ENCODE measurements at places on chromosomes 11 and 22.

DNA sequence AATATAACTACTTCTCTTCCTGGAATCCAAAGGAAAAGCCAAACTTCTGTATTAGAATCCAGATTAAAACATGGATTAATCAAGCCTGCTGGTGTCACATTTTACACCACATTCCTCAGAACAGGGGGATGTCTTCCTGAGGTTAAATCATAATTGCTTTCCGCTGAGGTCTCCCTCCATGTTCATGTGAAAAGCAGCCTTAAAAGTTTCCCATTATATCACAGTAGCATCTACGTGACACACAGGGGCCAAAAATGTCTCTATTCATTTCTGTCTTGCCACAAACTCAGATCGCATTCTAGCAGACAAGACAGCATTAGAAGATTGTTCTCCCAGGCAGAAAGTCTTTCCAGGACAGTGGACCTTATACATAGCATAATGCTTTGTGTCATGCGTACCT lies 788.7 kb downstream of the OPCML start:
- DNase-seq = no peak

DNA sequence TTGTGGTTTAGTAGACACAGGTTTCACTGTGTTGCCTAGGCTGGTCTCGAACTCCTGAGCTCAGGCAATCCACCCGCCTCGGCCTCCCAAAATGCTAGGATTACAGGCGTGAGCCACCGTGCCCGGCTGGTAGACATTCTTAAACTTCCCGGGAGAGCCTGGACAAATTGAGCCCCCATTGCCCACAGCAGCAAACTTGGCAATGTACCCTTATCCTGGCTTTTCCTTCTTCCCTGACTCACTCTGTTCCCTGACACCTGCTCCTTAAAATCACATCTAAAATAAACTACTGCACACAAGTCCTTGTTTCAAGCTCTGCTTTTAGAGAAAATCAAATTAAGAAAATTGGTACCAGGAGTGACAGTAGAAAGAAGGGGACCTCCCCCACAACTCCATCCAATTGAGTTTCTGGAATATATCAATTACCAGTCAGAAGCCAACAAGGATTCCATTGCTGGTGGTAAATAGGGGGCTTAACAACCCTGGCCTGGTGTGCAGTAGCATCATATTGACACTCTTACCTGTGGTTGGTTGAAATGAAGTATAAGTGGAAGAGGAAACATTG lies 7.4 kb upstream of the MCHR1 start:
- no peak for DNase-seq

- no peak for DNase-seq
Observed at GRCh38 chr11:43576803-43577521, 103.6 kb upstream of the HSD17B12 start.

DNA sequence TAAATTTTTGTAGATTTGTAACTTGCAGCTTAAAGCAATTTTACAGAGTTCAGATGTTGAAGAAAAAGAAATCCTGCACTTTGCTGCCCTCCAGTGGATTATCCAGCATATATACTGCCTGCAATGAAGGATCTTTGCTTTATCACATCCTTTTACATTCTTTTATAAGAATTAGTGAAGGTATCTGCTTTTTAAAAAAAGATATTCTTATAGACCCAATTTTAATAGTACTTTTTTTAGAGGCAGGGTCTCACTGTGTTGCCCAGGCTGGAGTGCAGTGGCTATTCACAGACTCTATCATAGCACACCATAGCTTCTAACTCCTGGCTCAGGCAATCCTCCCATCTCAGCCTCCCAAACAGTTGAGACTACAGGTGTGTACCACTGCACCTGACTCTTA lies 60.7 kb downstream of the TTC17 start:
- peak; percentile 20 for DNase-seq

DNA sequence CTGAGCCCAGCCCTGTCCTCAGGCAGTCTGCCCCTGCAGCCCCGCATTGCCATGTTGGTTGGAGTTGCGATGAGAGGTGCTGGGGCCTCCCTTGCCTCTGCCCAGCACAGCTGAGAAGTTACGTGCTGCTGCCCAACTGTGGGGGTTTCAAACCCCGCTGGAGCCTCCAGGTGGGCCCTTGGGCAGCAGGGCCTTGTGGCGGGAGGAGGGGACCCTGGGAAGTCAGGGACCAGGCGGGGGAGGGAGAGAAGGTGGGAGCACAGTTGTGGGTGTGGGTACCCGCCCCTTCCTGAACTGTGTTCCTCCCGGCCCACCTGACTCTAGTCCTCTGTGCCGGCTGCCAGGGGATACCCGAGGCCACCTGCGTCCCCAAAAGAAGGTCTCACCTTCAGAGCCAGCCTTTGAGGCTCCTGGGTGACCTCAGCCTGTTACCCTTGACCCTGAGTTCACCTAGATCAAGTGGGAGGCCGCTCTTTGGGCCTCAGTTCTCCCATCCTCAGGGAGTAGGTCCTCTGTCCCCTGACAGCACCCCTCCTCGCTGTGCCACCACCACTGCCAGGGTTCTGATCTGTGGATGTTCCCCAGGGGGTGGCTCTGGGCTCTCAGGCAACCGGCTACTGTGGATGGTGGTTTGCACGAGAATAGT lies 7.7 kb upstream of the CCDC188 start:
- no peak for DNase-seq

DNA sequence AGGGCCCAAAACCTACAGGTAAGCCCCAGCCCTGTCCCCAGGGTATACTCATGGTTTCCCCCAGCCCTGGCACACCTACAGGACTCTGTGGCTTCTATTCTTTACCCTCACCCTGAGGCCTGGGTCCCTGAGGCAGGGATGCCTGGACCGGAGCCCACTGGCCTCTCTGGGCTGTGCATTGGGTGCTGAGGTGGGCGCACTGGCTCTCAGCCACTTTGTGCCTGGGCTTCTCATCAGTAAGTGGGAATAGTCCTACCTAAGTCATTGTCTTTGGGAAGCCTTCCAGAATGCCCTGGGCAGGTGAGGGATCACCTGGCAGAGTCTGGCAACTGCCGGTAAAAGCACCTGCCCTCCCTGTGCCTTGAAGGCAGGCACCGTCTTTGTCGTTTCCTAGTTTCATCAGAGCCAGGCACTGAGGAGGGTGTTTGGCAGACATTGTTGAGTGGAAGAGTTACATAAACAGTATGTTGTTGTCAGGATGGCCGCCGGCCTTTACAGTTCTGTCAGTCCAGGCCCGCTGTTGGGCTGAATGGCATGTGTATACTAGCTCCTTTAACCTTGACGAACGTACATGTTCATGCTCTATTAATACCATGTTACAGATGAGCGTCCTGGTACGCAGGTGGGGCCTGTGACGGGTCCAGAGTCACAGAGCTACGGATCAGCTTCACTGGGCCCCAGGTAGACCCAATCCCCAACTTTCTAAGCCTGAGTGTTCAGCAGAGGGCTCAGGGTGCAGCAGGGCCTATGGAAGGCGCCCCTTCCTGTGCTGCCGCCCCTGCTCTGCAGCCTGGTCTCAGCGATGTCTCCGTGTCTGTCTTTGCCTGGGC lies 23.0 kb downstream of the SHANK3 start:
- DNase-seq = no peak

GRCh38 chr11:125141178-125141577 lies 23.4 kb upstream of the PKNOX2 start:
- no peak for DNase-seq

DNA sequence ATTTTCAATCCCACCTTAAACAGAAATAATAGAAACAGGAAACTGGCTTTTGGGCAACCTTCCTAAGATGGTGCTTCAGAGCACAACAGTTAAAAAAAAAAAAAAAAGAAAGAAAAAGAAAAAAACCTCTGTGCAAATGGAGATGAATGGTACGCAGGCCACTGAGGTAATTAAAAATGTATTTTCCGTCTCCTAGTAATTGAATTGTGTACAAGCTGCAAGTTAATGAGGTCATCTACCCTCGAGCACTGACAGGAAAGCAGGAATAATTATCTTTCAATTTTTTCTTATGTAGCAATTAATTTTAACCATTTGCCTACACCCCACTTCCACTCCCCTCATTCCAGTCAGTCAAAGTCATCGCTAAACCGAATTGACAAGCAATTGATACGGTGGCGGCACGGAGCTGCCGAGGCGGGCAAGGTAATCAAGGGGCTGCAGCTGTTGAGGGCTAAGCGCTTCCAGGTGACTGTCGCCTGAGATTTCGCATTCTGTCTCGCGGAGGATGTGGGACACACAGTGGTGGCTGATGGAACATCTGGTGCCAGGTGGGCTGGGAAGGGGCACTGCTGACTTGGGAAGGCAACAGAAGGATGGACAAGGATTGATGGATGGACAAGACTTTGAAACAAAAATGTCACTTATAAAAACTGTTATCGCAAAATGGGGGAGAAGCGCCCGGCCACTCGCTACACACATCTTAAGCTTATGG lies 109.4 kb downstream of the RCN1 start:
- DNase-seq = no peak

DNA sequence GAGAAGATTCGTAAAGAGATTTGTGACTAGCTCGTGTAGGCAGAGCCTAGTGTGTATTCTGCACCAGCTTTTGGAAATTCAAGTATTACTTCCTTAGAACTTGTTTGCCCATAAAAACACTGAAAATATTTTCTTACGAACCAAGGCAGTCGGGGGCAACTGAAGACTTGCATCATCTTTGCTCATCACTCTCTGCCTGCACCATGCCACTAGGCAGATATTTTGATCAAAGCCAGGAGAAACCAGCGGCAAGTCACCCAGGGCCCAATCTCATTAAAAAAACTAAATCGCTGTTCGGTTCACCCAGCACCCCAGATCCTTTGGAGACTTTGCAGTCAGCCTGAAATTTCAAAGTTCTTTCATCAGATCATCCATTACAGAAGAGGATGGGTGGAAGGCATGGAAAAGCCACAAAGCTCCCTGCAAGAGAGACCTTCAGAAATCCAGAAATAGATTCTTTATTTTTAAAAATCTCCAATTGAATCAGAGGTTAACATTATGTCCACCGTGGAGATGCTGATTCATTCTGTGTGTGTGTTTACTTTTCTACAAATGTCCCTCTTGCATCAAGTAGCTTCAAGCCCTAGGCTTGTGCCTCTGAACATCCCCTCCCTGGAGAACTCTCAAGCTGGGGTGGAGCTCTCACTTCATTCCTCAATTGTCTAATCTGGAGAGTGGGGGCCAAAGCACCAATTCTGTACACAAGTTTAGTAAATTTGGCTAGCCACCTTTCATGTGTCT lies 78.4 kb downstream of the ETS1 start:
- DNase-seq = no peak

DNA sequence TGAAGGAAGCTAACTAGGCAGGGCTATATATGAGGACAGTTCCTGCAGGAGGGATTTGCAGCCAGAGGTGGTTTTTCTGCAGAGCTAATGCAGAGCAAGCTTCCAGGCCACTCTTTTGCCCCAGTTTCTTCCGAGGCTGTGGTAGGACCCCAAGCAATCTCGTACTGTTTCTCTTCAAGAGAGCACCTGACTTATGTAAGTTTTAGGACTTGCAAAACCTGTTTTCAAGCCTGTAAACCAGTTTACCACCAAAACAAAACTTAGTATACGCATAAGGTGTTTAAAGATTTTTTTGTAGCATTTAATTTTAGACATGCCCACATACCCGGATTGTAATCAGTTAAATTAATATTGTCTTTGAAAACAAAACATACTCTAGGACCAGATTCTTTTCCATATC lies 7.7 kb upstream of the APLP2 start:
- DNase-seq = no peak

GRCh38 chr11:61654397-61654829 lies 25.8 kb upstream of the DAGLA start:
- no peak for DNase-seq

GRCh38 chr11:125559888-125560287 lies 9.4 kb upstream of the EI24 start:
- no peak for DNase-seq

DNA sequence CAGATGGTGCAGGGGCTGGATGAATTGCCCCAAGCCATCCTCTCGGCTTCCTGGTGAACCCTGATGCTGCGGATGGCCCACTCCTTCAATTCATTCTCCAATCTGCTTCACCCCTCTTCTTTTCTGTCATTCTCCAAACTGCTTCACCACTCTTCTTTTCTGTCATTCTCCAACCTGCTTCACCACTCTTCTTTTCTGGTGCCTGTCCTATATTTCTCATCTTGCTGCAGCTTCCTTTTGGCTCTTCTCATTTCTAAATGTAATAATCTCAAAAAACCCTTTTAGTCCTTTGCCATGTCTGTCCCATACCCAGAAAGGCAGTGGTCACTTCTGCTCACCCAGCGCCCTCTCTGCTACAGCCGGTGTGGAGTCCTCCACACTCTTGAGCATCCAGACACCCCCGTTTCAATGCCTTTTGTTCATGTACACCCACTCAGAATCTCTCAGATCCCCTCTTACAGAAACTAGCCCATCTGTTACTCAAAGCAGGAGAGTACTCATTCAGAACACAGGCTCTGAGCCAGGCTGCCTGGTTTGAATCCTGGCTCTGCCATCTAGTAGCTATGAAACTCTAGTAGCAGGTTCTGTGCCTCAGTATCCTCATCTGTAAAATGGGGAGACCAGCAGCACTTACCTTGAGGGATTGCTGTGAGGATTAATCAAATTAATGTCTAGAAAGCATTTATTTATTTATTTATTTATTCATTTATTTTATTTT lies 14.9 kb downstream of the SERPIND1 start:
- DNase-seq = no peak

DNA sequence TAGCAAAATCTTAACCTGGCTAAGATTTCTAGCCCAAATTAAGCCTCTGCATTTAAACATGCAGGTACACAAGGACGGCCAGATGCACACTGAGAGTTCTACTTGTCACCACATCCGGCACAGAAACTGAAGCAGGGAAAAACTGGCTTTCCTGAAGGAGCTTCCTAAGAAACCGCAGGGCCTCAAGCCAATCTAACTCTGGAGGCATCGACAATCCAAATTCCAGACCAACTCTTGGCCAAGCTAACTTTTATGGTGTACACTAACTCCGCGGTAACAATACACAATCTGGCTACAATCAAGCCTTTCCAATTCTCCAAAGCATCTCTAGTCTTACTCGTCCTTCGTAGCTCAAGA lies 1.2 kb downstream of the MSANTD2 start:
- DNase-seq = no peak

GRCh38 chr11:216081-216974 lies 8.8 kb downstream of the RIC8A start:
- DNase-seq = no peak

- DNase-seq = no peak
Observed at GRCh38 chr11:64627371-64627770, 36.4 kb downstream of the SLC22A12 start.

DNA sequence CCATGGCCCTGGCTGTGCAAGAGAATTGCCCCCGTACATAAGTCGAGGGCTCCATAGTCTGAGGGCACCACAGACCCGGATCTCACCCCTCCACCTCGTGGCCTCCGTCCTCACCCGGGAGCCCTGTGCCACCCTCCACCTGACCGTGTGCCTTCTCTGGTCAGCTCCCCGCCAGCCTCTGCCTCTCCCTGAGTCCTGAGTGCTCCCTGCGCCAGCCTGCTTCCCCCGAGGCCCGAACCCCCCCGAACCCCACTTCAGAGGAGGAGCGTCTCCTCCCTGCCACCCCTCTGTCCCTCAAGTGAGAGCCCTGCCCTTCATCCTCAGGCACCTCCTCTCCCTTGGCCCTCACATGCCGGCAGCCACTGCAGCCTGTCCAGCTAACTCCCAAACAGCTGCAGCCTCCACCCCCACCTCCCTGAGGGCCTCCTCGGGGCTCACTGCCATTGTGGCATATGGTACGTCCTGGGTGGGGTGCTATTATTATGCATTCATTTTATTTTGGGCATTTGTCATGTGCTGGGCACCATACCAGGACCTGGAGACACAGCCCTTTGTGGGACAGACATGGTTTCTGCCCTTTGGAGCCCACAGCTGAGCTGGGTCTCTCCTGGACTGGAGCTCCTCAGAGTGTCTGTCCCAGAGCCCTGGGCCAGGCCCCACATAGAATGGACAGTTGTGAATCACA lies 67.2 kb downstream of the MYO7A start:
- no peak for DNase-seq
